Pulmonary artery endothelial cell (primary cell): ENCODE measurements at places on chromosomes 6 and 20. TPM values are rescaled to one million over a fixed set of nuclear protein-coding genes. Genes with fewer than 3 reads are reported as not detected.

DNA sequence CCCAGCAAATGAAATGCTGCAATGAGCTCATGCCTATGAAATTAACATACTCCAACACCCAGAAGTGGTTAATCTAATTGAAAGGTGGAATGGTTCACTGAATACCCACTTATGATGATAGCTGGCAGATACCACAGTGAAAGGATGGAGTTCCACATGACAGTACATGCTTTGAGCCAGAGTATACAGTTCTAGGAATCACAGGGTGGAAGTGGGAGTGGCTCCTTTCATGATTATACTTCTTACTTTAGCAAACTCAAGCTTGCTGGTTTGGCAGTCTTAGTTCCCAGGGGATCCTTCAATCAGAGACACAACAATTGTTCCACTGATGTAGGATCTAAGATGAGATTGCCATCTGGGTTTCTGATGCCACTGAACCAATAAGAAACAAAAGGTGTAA lies 21.5 kb downstream of the CD164 start:
- DNase-seq = no peak

DNA sequence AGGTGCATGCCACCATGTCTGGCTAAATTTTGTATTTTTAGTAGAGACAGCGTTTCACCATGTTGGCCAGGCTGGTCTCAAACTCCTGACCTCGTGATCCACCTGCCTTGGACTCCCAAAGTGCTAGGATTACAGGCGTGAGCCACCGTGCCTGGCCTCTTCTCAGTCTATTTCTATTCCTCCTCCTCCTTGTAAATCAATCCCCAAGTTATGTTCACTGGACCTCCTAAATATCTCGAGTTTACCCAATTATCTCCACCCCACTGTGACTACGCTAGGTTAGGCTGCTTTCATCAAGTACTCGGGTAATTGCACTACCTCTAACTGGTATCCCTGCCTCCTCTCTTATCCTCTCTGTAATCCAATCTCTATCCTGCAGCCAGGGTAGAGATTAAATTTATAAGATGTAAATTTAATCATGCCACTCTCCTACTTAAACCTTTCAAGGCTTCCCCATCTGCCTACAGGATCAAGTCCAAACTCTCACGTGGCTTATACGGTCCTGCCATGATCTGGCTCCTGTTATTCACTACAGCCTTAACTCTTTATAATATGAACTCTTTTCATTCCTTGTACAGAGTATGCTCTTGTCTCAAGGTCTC lies 837 bp upstream of the MAD2L1BP start:
- no peak for DNase-seq

The SLC23A2 gene
- total RNA-seq = 11.0 and 13.4 TPM in 2 replicates

The FHL5 gene
- not detected in 2 replicates for total RNA-seq

GRCh38 chr6:109165392-109165974 lies 70.2 kb downstream of the CEP57L1 start:
- no peak for DNase-seq

- DNase-seq = no peak
These were observed 237.7 kb downstream of the ARID1B start for GRCh38 chr6:157014871-157015270.

GRCh38 chr20:45346851-45347250 lies 1.4 kb downstream of the SDC4 start:
- no peak for DNase-seq

DNA sequence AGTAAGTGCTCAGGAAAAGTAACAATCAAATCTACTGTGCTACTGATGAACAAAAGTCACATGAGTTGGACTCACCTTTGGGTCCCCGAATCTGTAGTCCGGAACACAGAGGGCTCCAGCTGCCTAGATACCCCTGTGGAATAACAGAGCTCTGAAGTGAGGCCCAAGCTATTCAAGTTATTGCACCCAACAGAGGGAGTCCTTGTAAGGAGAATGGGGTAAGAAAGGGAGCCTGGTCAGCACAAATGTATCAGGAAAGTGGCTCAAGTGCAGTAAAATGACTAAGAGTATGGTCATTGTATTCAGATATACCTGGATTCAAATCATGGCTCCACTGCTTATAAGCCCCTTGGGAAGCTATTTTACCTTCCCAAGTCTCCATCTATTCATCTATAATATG lies 20.9 kb downstream of the EDN1 start:
- DNase-seq = no peak

- no peak for DNase-seq
These were observed 1.1 kb upstream of the PANK2 start for GRCh38 chr20:3887876-3888620.

DNA sequence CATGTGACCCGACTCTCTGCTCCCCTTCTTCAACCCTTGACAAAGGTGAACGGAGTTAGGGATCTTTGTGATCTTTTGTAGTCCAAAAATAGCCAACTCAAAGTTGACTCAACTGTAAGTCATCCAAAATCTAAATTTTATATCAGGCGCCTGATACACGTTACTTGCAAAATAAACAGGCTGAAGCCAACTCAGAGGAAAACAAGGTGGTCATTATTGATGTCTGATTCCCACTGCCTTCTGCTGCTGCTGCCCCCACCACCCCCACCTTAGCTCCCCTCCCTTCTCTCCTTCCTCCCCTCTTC lies 13.2 kb upstream of the RNF8 start:
- DNase-seq = no peak

GRCh38 chr20:10447028-10447427 lies 11.9 kb downstream of the SLX4IP start:
- no peak for DNase-seq

The COL20A1 gene
- not detected in 2 replicates for total RNA-seq

DNA sequence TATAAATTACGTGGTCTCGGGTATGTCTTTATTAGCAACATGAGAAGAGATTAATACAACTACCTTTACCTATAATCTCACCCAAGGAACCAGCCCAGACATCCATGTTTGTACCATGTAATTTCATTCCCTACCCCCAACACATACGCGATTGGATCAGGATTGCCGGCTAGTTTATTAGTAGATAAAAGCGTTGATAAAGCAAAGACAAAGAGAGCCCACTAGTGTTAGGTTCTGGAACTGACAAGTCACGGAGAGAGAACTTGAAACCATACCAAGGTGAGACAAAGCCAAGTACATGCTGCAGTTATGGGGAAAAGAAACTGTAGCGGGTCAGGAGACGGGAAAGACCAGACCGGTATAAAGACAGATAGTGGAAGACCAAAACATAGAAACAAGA lies 37.4 kb upstream of the FAM135A start:
- no peak for DNase-seq
